ENCODE measurements at places on chromosomes 12 and 14.

DNA sequence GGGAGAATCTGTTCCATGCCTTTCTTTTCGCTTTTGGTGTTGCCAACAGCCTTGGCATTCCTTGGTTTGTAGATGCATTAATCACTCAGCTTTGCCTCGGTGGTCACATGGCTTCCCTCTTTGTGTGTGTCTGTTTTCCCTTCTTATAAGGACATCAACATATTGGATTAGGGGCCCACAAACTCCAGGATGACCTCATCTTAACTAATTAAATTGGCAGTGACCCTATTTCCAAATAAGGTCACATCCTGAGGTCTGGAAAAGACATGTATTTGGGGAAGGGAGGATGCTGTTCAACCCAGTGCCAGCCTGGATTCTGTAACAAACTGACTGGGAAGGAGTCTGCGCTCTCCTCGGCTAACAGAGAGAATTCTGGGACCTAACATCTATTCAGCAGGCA, 365.7 kb upstream of the FKBP4 start:
- no peak for DNase-seq

DNA sequence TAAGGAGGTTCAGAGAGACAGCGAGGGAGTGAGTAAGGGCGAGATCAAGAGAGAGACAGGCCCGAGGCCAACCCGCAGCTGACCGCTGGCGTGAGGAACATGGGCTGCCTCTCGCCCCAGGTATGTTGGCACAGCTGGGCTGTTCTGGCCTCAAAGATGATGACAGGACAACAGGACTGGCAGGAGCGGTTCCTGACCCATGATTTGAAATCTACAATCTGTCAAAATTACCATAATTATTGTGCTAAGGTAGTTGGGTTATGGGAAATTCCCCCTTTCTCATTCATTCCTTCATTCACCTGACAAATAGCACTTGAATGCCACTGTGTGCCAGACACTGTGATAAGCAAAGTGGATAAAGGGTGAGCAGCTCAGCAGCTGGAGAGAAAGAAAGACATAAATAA, 5.1 kb upstream of the ENDOU start:
- no peak for DNase-seq

DNA sequence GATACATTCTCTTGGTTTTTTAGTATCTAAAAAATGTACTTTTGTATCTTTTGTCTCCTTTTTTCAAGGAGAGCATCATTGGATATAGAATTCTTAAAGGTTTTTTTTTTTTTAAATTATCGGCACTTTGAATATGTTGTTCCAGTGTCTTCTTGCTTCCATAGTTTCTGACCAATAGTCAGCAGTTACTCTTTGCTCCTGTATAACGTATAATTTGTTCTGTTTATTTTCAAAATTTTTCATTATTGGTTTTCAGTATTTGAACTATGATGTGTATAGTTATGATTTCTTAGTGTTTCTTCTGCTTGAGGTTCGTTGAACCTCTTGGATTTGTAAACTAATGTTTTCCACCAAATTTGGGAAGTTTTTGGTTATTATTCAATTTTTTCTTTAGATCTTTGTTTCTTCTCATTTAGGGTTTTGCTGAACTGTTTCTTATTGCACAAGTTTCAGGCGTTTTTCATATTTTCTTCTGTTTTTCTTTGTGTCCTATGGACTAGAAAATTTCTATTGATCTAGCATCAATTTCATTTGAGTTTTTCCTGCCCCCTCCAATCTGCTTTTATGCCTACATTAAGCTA, 93.9 kb downstream of the PLBD1 start:
- peak; percentile 10 for DNase-seq

- DNase-seq: no peak
Measured at GRCh38 chr12:77152623-77153193, 87.3 kb upstream of the E2F7 start.

- DNase-seq: no peak
Measured at GRCh38 chr12:26116829-26117715, 7.8 kb downstream of the BHLHE41 start.

- no peak for DNase-seq
Measured at GRCh38 chr14:100110816-100111215, 45.6 kb downstream of the EVL start.

DNA sequence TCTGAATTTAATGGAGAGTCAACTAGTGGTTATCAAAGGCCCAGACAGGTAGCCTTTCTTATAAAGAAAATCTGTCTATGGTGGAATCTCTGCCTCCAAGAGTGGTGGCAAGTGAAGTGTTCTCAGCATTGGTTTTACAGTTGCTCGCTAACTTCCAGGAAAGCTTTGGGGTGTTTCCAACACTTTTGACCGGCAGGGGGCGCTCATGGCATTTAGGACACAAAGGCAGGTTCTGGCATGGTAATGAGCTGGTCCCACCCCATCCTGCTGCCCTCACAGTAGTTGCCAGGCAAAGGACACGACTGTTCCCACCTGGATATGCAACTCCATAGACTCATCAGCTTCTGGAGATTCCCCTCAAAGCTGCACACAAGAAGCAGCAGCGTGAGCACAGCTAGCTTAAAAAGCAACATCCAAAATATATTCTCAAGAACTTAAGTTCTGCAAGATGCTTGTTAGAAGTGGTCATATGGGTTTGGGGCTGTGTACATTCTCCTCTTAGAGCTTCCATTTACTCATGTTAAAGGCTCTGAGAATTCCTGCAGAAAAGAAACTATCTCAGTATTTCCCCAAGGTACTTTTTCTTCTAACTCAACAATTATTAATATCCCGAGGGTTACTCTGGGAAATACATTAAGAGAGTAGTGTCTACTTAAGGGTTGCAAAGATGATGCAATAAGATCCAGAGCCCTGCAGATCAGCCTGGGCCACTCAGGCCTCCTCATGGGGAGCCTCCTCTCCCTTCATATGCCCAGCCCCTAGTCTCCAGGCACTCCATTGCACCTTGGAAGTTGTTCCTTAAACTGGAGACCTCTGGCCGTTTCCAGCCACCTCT, 14.8 kb downstream of the PROX2 start:
- peak; percentile 55 for DNase-seq

- no peak for DNase-seq
Measured at GRCh38 chr14:100223332-100224201, 15.4 kb upstream of the YY1 start.

- DNase-seq: no peak
Measured at GRCh38 chr14:20834899-20835298, 32.3 kb upstream of the RNASE1 start.

DNA sequence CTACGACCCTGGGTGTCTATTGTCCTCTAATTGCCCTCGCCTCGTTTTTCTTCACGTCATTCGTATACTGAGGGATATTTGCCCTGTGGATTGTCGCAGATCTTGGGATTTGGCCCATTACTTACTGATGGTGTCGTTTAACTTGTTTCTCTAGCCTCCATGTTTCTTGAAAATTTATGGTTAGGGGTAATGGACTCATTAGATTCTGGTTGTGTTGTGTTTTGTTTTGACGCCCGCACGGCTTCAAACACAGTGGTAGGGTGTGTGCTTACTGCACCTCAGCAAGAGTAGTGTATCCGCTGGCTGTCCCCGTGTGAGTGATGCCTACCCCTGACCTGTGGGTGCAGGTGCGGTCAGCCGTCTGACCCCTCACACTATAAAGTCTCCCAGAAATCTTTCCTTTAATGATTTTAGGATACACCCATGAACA, 874 bp upstream of the RNU6-8 start:
- no peak for DNase-seq

DNA sequence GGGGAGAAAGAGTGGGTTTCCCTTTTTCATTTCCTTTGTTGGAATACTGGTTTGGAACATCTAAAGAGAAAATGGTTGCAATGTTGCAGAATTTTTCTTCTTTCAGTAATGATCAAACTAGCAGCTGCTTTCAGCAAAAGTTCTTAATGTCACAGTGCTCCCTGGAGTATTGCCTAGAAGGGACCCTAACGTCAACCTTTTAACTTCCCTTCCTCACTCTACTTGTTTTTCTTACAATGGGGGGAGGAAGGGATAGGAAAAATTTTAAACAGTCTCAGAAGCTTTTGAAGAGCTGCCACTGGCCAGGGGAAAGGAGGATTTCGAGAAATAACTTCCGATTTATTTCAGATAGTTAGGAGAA, 521.8 kb downstream of the MED13L start:
- no peak for DNase-seq

GRCh38 chr12:66011731-66012130, 118.8 kb downstream of the LLPH start:
- no peak for DNase-seq

- no peak for DNase-seq
Measured at GRCh38 chr12:27014085-27014858, at the start of gene TM7SF3. TM7SF3 (minus strand) TSS chr12:27014384; CDS start chr12:27014168, 216 bp downstream.

DNA sequence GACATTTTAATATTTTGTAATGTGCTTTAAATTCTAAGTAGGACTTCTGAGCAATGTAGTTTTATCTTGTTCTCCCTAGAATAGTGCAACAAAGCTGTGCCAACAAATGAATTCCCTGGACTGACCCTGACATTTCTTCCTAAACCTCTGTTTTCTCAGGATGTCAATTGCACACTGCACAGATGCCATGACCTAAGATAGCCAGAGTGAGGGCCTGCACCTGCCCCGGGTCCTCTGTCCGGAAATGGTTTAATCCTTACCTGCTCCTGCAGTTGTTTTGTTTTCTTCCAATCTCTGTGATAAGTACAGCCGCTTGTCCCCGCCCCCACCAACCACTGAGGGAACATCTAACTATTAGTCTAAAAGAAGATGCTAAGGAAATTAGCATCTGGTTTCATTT, 831.5 kb downstream of the GALC start:
- DNase-seq: no peak

- no peak for DNase-seq
Measured at GRCh38 chr12:71109834-71110233, 48.0 kb downstream of the TSPAN8 start.

- no peak for DNase-seq
Measured at GRCh38 chr12:98821232-98821631, 176.1 kb downstream of the APAF1 start.

DNA sequence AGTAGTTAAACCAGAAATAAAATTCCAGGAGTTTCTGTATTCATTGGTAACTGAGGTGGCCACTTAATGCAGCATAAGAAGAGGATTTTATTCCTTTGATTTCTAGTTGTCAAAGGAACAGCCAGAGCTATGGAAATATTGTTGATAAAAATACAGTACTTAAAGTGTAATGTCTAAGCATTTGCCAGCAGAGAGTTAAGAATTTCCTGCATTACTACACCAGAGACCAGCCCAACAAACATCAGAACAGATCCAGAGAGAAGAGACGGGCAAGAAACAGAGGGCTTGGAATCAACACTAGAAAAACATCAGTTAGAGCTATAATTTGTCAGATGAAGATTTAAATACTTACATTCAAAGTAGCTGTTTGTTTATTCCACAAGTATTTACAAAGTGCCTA, 77.9 kb downstream of the ST8SIA1 start:
- DNase-seq: no peak

DNA sequence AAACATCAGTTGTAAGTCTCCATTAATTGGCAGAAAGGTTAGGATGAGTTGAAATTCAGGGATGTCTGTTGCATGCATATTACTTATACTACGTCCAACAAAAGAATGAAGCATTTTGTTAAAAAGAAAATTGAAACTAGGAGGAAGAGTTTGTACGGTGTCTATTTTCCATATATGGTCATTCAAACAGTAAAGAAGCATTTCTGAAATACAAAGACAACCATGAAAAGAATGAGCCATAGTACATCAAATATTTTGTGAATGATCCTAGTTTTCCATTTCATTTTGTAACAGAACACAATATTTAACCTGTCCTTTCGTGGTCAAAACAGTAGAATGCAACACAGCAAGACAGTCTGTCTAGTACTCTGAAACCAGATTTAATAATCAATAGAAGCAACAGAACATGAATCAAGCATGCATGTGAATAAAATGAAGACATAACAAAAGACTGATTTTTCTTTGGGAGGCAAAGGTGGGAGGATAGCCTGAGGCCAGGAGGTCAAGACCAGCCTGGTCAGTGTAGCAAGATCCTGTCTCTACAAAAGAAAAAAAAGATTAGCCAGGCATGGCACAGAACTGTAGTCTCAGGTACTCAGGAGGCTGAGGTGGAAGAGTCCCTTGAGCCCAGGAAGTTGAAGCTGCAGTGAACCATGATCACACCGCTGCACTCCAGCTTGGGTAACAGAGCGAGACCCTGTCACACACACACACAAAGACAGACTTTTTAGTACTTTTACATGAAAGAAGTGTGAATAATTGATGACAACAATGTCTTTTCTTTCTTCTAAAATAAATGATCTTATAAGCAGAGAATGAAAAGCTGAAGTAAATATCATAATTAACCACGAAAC, 156.0 kb downstream of the LRIG3 start:
- no peak for DNase-seq

GRCh38 chr12:62751810-62752155, 183.2 kb downstream of the PPM1H start:
- DNase-seq: no peak

- no peak for DNase-seq
Measured at GRCh38 chr12:56574210-56574609, 52.6 kb downstream of the RBMS2 start.

DNA sequence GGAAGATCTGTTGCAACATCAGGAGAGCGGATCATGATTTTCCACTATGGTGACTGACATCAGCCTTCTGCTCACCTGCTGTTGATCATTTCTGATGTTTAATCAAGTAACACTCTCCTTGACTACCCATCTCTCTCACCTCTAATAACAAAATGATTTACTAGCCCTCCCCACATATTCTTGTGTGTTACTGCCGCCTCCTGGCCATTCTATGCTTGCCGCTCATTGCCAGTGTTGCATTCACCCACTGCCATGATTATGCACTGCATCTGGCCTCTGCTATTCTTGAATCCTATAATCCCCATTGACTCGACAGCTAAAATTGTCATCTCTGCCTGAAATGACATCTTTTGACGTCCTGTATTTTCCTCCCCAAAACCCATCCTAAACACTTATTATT, 113.8 kb downstream of the RERGL start:
- no peak for DNase-seq

DNA sequence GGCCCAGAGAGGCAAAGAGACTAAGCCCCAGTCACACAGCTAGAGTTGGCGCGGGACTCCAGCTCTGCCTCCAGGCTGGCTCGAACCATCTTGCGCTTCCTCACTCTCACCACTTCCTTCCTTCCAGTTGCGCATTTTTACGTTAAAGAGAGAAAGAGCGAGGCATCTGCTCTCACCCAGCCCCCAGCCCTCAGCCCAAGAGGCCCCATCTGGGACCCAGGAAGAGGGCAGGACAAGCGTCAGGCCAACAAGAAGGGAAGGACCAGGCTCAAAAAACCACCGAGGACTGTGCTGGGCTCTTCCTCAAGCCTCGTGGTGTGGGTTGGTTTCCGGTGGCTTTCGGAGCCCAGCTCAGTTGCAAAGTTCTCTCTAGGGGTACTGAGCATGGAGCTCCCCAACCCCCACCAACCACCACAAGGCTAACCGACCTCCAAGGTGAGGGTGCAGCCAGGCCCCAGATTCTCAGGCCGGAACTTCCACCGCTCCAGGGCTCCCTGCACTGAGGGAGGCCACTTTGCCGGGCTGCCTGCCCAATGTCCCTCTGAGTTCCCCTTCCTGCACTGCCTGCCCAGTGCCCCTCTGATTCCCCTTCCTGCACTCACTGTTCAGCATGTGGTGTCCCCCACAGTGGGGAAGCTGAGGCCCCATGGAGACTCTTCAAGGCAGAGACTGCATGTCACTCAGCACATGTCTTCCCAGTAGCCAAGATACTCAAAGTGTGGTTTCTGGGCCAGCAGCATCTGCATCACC, 35.9 kb downstream of the TESC start:
- no peak for DNase-seq

GRCh38 chr14:104143521-104144452, 5.4 kb downstream of the KIF26A start:
- no peak for DNase-seq

GRCh38 chr12:124279846-124280360, 15.0 kb upstream of the RFLNA start:
- DNase-seq: no peak

- DNase-seq: no peak
Measured at GRCh38 chr12:55982319-55982936, 8.6 kb downstream of the RAB5B start.

GRCh38 chr12:116910645-116911451, at the start of gene FBXW8:
FBXW8 (plus strand) TSS chr12:116910950; CDS start chr12:116911038, 88 bp downstream.
- DNase-seq: peak; percentile 24

All from SK-N-MC (cell line).